NCI-H187 treated with DMSO at 0.1 percent for 48 hours (cell line): ENCODE measurements at places on chromosomes 3 and 15.

DNA sequence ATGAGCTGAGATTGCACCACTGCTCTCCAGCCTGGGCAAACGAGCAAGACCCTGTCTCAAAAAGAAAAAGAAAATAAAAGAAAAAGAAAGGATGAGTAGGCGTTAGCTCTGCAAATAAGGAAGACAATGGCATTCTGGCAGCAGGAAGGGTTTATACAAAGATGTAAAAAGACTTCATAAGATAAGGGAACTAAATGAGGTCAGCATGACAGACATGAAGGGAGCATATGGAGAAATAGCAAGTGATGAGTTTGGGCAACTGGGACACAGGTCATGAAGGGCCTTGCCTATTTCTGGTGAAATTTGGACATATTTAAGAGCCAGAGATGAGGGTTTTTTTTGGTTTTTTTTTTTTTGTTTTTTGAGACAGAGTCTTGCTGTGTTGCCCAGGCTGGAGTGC is 24.5 kb downstream of the TMEM266 start:
- DNase-seq, result no peak

GRCh38 chr15:41678742-41679141 is 18.5 kb downstream of the MGA start:
- DNase-seq, result no peak

GRCh38 chr15:22861161-22861560 is 22.7 kb downstream of the NIPA2 start:
- DNase-seq, result no peak

- DNase-seq, result no peak
Observed at GRCh38 chr15:29457729-29458128, 188.1 kb upstream of the NSMCE3 start.

- DNase-seq, result no peak
Observed at GRCh38 chr3:183328823-183329222, 75.8 kb downstream of the B3GNT5 start.

GRCh38 chr15:67836477-67836876 is 3.4 kb downstream of the RNU6-1 start:
- no peak for DNase-seq

- no peak for DNase-seq
Observed at GRCh38 chr3:48434591-48435222, 4.8 kb upstream of the PLXNB1 start.

DNA sequence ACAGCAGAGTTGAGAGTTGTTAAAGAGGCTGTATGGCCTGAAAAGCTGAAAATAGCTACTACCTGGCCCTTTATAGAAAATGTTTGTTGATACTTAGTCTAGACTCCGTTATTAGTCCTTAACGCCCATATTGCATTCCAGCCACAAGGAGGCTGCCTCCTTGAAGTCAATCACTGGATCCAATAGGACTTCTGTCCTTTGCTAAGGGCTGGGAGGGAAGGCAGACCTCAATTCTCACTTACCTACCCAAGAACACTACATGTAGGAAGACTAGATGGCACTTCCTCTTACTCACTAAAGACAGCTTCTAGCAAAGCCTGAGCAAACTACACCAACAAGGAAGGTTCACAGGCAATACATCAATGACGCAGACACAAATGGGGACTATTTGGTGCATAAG is 139.5 kb upstream of the HACD2 start:
- DNase-seq, result no peak

- DNase-seq, result no peak
Observed at GRCh38 chr15:64092864-64093626, 593 bp downstream of the CIAO2A start.

DNA sequence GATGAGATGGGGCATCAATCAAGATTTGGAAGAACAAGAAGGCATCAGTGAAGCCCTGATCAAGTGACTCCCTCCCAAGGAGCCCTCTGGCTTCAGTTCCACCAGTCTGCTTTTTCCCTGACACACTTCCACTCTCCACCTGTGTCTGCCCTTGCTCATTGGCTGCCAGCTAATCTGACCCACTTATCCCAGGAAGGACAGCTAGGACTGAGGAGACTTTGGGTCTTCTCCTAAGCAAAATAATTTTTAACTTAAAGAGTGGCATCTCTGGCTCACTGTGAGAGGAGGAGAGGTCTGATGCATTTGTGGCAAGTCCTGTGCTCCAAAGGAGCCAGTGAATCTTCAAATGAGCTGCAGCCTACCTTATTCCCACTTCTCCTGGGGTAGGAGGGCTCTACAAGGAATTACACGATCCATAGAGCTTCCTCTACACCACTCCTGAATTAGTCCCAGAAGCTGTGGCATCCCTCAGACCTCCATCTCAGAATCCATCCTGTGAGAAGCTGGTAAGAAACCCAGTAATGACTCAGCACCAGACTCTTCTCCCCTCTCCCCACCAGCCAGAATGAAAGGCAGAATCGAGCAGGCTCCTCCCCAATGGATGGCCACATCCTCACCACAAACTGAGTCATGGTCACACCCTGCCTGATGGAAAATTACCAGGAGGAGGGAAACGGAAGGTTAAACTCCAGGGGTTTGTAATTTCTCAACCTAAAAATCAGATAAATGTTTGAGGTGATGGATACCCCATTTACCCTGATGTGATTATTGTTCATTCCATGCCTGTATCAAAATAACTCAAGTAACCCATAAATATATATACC is 6.3 kb upstream of the PKM start:
- no peak for DNase-seq

- DNase-seq, result no peak
Observed at GRCh38 chr3:12922306-12922705, 80.9 kb upstream of the RPL32 start.

GRCh38 chr15:67501177-67501835 is 19.6 kb upstream of the C15orf61 start:
- no peak for DNase-seq

DNA sequence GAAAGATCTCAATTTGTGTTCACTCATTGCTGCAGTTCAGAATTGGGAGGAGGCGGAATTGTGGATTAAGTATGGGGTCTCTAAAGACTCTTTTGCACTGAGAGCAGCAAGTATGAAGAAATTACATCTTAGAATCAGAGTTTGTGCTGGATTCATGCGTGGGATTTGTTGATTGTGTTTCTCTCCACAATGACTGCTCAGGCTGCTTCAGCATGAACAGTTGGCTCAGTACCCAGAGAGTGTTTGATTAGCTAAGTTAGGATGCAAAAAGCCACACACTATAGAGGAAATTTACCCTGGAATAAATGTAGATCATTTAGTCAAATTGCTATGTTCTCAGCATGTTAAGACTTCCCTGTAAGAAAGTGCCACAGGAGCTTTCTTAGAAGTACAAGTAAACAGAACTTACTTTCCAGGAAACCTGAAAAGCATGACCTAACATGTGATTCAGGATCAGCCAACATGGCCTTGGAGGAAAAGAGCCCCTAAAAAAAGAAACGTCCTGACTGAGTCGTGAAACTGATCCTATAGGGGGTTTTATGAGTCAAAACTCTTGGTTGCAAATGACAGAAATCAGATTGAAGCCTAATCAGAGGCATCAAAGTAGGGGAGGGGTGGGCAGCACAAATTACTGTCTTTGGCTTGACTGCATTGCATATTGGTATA is 32.6 kb downstream of the HHLA2 start:
- no peak for DNase-seq

DNA sequence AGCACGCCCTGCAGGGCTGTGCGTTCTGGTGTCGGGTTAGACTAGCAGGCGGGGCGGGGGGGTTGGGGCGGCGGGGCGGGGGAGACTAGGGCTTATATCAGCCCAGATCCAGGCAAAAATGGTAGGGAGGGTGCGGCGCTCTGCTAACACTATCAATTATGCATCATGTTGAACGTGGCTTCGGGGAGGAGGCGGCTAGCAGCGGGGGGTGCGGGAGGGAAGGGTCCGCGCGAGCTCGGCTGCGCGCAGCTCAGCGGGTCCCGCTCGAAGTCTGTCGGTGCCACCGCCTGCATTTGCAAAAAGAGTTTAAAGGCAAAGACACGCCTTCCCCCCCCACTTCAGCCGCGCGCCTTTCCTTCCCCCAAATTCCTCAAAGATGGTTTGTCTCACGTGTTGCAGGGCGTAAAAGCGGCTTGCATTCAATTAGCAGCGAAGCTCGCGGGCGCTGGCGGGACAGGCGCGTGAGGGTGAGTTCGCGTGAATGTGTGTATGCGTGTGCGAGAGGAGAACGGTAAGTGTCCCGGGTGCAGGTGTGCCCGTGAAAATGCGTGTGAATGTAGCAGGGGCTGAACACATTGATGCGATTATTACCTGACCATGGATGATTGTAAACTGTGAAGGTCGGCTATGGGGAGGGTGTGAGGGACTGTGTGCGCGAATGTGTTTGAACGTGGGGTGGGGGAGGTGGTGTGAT is at the start of gene ISLR2:
TSS of gene ISLR2 (plus strand) at position 432 of the 694 bp plus-strand sequence. CDS start 2,169 bp downstream, outside the sequence.
- DNase-seq, result no peak

- DNase-seq, result no peak
Observed at GRCh38 chr15:67573194-67573593, 30.7 kb downstream of the MAP2K5 start.

GRCh38 chr3:50263478-50264382 is 5.2 kb upstream of the SEMA3B start:
- DNase-seq, result no peak

- no peak for DNase-seq
Observed at GRCh38 chr3:109059264-109059663, 58.7 kb downstream of the MORC1 start.

DNA sequence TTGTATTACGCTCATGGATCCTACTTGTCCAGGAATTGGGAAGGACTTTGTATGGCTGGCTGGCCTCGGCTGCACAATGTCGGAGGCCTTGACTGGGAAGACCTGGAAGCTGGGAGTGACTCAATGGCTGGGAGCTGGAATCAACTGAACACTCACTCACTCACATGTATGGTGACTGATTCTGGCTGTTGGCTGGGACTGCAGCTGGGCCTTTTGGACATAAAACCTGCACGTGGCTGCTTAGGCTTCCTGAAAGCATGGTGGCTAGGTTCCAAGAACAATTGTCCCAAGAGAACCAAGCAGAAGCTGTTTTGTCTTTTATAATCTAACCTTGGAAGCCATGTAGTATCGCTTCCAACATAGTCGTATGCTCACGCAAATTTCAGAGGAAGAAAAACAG is 38.0 kb upstream of the CMTM8 start:
- DNase-seq, result no peak

GRCh38 chr3:10400050-10400748 is 79.3 kb upstream of the SEC13 start:
- DNase-seq, result no peak

GRCh38 chr15:34802371-34802770 is 7.0 kb upstream of the ACTC1 start:
- no peak for DNase-seq

DNA sequence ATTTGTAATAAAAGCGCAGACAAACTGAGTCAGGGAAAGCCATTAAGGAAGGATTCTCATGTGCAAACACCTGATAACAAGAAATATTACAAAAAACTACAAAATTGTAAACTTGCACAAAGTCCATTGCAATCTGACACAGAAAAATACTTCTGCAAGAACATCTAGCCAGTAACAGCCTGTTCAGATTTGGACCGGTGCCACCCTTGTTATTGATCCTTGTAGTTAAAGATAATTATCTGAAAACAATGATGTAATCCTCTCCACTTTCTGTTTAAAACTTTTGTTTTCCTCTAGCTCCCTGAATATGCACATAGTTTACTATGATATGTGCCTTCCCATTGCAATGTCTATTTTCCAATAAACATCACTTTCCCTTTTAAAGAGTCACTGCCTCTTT is 1090.2 kb downstream of the PLOD2 start:
- DNase-seq, result no peak

DNA sequence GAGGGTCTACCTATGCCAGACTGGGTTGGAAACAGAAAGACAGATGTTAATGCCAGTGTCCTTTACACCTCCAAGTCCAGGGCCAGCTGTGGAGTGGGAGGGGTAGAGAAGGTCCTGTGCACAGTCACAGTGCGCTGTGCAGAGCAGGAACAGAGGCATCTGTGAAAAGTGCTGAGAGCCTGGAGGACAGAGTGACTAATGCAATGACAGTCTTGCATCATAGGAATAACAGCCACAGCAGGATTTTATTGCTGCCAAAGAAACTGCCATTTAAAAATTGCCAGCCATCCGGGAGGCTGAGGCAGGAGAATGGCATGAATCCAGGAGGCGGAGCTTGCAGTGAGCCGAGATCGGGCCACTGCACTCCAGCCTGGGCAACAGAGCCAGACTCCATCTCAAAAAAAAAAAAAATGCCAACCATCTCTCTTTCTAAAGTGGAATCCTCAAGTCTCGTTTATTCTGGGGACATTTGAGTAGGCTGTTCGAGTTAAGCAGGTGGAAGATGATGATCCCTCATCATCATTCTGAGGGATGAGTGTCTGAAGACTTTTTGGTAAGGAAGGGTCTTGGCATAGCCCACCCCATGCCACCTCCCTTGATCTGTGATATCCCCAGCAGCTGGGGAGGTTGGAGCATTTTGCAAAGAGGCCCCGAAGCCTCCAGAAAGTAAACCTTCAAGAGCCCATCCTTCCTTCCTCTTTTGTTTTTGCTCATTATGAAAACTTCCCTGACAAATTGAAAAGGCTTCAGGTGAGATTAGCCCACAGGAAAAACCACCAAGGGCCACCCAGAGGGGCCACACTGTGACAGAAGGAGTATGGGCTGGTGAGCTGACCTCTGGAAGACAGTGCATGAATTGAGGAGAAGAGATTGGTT is 7.7 kb downstream of the CCR2 start:
- no peak for DNase-seq

- no peak for DNase-seq
Observed at GRCh38 chr15:59105854-59106253, 908 bp downstream of the CCNB2 start.

DNA sequence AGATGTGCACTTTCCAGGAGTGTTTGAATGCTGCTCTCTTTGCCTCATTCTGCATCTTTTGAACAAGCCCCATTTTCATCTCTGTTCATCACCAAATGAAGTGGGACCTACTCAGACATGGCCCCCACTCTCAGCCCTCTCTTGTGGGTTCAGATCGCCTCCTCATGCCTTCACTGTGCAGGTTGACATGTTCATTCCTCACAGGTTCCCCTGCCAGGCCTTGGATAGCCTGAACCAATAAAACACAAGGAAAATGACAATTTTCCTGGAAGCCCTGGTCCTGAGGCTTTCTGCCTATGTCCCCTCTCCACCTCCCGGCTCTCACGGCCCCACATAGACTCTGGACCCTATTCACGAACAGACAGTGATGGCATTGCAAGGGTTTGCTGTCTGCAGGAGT is 17.7 kb downstream of the KLF15 start:
- no peak for DNase-seq

DNA sequence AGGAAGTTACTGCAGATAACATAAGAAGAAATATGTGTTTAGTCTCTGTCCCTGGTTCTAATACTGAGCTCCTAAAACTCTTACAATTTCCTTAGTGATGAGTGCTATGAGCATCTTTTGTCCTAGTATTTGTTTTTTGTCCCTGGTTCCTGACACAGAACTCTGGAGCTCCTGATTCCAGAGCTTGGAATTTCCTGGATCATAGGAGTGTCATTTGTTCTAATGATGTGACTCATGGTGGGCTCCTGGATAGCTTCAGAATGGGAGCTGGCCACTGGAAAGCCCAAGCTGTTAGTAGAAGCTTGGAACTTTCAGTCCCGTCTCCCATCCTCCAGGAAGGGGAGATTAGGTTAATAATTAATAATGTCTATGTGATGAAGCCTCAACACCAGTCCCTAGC is 98.2 kb downstream of the CNTN6 start:
- no peak for DNase-seq
